ENCODE measurements at places on chromosomes 7 and 10. TPM values are rescaled to one million over a fixed set of nuclear protein-coding genes. Genes with fewer than 3 reads are reported as not detected.

Gene IRF5
- polyA plus RNA-seq = 2.1 TPM

DNA sequence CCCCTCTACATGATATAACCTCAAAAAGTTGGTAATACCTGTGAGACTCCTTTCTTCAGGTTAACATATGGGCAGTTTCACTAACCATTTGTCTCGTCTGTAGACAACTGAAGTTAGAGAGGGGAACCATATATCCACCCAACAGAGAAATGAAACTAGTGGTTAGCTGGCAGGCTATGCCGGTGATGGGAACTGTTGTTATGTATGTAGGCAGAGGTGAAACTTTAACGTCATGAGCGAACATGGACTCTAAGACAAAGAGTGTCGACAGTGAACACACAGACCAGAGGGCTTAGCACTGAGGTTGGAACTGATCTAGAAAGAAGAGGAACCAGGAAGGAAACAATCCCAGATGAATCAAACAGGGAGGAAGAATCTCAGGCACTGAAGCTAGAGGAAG lies 112.4 kb downstream of the ELMO1 start:
- DNase-seq = no peak

Gene TMEM213
- polyA plus RNA-seq = 1.3 TPM

GRCh38 chr7:159136846-159137245 lies 7.8 kb downstream of the VIPR2 start:
- no peak for DNase-seq

- no peak for DNase-seq
These were observed 245.5 kb downstream of the DYNC1I1 start for GRCh38 chr7:96017877-96018276.

DNA sequence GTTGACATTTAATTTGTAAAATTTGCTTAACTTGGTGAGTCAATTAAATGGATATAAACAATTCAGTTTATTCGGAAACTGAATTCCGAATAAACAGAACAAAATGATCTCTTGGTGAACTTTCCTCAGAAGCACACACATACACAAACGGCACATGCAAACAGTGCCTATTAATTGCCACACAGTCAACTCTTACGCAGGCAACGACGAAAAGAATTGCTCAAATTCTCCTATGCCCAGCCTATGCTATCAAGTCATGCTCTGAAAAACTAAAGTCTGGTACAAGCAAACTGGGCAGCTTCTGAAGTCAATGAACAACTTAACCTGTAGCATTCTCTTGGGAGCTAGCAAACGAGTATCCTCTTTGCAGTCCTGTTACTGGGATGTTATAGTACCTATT lies 38.8 kb upstream of the ASL start:
- DNase-seq = no peak

GRCh38 chr10:131553121-131553520 lies 241.6 kb upstream of the TCERG1L start:
- DNase-seq = no peak

DNA sequence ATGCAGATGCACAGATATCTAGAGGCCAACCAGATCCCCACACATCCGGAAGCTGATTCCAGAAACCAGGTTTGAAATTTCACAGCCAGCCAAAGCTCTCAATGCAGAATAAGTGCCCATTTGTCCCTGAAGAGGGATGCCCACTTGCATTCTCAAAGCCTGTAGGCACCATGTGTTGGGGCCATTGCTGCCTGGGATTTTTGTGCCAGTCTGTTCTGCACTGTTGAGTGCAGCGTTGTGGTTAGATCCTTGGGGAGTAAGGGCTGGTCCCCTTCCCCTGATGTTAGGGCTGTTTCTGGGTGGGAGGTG lies 62.4 kb downstream of the EEPD1 start:
- no peak for DNase-seq

DNA sequence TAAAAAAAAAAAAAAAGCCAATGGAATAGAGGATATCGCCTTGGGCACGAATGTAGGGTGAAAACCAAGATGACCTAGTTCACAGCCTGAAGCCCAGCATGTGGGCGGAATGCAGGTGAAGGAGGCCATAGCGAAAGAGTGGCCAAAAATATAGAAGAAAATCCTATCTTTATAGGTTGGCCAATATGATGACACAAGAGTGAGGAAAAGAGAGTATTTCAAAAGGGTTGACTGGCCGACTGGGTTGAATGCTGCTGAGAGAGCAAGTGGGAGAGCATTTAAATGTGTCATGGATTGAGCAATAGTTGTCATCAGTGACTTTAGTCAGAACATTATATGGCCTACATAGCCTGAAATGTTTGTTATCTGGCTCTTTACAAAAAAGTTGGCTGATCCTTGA lies 17.2 kb upstream of the GLI3 start:
- DNase-seq = no peak

DNA sequence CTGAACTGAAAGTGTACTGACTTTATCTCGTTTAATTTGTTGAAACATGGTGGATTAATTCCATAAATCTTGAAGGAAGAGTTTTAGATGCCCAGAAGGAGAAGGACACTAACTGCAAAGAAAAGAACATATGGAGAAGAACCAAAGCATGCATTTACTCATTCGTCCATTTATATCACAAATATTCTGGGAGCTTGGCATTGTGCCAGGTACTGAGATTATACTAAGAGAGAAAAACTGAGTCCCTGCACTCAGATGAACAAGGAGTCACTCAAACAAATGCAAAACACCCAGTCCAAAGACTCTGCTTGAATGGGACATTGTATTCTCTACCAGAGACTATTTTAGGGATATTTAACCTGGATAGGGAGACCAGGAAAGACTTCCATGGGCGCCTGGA lies 588.0 kb upstream of the MGMT start:
- DNase-seq = no peak

Gene CHST3
- 14.1 TPM for polyA plus RNA-seq

GRCh38 chr7:16430133-16430532 lies 8.8 kb upstream of the CRPPA start:
- DNase-seq = no peak

DNA sequence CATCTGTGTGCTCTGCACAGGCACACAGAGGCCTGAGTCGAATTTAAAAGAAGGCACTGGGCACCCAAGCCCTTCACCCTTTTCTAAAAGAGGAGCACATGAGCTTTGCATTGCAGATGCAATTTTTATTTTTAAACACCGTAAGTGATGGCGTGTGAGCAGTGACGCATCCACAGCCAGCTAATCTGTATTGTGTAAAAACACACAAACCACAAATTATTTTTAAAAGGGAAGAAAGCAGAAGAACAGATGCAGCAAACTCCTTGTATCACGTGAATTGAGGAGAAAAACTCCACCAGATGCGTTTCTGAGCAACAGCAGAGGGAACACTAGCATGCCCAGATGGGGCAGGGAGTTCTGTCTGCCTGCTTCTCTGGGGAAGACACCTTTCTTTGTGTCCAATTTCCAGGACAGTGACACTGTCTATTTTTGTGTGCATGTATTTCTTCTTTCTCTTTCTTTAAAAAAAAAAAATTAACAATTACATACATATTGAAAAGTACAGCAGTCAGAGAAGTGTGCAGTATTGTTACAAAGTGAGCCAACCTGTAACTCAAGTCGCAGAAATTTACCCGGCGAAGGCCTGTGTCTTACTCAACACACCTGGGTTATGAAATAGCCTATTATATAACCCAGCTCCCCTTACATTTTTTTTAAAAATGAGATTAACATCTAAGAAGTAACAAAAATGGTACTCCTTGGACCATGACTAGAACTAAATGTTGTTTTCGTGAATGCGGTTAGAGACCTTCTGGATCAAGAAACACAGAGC lies 39.2 kb downstream of the EEPD1 start:
- DNase-seq = peak; percentile 60

Gene LRIT2
- polyA plus RNA-seq = not detected

Gene HTRA1
- 57.5 TPM for polyA plus RNA-seq

DNA sequence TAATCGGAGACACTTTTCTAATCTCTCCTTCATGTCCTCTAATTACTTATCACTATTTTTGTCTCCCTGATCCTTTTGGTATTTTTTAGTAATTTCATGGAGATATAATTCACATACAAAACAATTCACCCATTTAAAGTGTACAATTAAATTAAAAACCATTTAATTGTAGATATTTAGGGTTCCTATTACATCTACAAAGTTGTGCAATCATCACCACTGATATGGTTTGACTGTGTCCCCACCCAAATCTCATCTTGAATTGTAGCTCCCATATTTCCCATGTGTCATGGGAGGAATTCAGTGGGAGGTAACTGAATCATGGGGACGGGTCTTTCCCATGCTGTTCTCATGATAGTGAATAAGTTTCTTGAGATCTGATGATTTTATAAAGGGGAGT lies 29.0 kb downstream of the GCC1 start:
- no peak for DNase-seq

Gene CCT6A
- 218 TPM for polyA plus RNA-seq
